Stomach (tissue), 19 donors: ENCODE measurements at places on chromosomes 5 and 9. TPM values are rescaled to one million over a fixed set of nuclear protein-coding genes. Genes with fewer than 3 reads are reported as not detected.

- DNase-seq = peak; percentile 38
Observed at GRCh38 chr5:151820903-151821302, 49.1 kb downstream of the G3BP1 start.

CCNI2 gene
- total RNA-seq = 56.7 TPM

DNA sequence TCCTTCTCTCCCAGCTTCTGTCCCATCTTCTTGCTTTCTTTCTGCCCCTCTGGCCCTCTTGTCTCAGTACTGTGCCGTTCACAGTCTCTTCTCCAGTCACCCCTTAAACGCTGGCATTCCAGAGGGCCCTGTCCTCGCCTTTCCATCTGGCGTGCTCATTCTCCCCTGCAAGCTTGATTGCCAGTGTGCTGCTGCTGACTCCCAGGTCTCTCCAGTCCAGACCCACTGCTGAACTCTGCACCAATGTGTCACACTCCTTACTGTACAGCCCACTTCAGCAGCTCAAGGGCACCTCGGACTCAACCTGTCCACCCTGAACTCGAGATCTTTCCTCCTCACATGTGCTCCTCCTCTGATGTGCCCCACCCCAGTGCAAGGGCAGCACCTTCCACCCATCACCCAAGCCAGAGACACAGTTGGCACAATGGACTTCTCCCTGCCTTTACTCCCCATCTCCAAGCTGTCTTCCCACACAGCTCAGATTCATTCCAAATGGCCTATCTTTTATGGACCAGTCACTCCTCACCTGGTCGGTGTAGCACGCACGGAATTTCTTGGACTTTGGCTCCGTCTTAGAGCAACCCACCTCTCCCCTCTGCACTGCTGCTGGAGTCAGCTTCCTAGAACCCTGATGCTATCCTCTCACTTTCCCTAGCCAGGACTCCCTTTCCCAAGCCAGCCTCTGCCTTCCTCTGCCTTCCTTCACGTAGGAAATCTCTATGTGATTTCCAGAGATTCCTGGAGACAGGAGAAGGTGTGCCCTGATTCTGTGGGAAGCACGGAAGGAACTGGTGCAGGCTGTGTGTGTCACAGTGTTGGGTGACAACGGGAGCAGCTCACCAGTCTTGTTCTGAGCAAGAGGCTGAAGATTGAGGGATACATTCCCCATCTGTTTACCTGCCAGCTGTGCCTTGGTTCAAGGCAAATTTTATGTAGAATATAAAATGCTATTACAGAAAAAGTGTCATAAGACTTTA, 26.0 kb upstream of the SLC2A8 start:
- no peak for DNase-seq

GRCh38 chr9:1709347-1709746, 305.8 kb upstream of the SMARCA2 start:
- DNase-seq = peak; percentile 4

DNA sequence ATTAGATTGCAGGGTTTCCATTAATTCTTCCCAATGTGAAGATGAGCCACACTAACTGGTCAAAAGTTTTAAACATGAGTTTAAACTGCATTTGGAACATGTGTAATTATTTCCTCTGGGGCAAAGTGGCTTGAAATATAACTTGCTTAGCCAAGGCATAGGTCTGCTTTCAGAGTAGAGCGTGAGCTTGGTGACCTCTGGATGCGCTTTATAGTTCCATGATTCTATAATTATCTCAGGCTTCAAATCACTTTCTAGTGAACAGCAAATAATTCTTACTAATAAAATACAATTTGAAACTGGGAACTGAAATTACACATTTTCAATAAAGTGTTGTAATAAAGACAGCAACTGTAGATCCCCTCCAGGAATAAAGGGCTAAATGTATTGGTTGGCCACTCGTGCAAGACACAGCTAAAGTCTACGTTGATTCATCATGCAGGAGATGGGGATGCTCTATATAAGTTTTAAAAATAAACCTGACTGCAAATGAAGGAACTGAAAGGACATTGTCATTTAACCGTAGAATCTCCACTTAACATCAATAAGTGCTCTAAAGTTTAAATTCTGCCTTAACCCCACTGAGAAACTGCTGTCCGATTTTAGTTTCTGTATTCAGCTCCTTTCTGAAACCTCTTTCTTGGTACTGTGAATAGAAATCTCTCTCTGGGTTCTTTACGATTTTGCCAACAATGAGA, 460.0 kb downstream of the PSAT1 start:
- no peak for DNase-seq

DNA sequence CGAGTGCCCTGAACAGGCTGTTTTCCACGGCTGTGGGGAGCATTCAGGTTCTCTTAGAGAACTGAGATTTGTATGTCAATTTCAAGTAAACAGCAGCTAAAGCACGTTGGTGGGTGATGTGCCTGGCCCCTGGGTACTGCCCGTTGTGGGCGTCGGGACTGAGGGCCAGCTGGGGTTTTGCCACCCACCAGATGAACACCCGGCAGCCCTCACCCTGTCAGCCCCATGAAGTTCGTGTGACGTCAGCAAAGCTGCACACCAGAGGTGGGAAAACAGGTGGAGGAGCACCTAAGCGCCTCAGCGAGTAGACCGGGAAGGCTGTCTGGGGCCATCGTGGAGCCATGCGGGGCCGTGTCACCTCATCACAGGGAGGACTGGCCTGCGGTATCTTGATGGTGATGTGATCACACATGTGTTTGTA, 9.2 kb downstream of the CEP72 start:
- no peak for DNase-seq

GRCh38 chr5:80254767-80255430, 949 bp downstream of the SERINC5 start:
- DNase-seq = peak; percentile 63
